ENCODE measurements at places on chromosomes 13 and 19.

DNA sequence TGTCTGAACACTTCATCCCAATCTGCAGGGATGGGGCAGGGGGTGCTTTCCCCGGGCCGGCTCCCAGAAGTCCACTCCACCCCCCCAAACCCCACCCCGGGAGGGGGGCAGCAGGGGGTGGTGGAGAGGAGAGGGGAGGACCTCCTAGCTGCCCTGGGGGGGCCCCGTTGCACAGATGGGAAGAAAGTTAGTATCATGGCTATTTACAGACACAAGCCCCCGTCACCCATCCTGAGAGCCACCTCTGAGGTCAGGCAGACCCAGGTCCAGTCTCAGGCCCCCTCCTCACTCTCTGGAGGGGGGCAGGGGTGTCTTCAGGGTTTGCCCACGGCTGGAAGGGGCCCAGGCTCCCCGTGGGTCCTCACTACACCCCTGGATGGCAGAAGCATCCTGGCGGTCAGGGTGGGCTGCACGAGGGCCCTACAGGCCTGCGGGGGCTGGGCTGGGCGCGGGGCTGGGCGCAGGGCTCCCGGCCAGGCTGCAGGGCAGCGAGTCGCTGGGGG lies 5.8 kb upstream of the REXO1 start:
- no peak for DNase-seq

GRCh38 chr19:18799389-18799970 lies 8.4 kb upstream of the COMP start:
- DNase-seq = no peak

DNA sequence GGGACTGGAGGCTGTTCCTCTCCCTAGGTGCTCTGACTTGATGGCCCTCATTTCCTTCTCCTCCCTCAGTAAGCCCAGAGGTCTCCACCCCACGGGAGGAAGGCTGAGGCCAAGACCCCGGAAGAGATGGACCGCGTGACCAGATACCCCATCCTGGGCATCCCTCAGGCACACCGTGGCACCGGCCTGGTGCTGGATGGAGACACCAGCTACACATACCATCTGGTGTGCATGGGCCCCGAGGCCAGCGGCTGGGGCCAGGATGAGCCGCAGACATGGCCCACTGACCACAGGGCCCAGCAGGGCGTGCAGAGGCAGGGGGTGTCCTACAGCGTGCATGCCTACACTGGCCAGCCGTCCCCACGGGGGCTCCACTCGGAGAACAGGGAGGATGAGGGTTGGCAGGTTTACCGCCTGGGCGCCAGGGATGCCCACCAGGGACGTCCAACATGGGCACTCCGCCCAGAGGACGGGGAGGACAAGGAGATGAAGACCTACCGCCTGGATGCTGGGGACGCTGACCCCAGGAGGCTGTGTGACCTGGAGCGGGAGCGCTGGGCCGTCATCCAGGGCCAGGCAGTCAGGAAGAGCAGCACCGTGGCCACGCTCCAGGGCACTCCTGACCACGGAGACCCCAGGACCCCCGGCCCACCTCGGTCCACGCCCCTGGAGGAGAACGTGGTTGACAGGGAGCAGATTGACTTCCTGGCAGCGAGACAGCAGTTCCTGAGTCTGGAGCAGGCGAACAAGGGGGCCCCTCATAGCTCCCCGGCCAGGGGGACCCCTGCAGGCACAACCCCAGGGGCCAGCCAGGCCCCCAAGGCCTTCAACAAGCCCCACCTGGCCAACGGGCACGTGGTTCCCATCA lies 6.1 kb downstream of the MISP start:
- no peak for DNase-seq

- DNase-seq = no peak
These were observed 3.7 kb downstream of the REXO1 start for GRCh38 chr19:1844513-1845124.

DNA sequence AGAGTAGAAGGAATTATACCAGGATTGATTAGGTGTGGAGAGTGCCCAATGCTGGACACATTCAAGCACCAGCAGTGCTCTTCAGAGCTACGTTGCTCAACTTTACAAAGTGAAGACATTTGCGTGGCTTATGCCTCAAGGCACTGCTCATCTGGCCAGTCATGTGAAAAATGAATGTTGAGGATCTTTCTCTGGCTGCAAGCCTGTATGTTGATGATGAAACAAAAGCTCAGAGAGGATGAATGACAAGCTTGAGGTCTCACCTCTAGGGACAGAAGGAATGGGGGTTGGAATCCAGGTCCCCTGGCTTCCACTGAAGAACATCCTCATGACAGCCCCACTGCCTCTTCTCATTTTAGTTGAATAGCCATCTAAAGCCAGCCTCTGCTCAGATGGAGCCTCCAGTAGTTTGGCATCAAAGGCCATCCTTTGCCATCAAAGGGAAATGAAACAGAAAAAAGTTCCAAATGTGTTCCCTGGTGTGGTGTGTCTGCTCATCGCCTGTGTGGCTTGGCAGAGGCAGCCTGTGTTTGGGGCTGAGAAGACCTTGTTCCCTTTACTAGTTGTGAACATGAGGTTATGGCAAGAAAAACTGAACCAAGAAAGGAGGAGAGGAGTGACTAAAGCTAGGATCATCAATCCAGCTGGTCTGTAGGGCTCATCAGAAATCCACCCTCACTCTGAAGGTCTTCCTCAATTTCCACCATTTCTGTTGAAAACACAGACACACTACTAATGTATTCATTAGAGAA lies 114.0 kb upstream of the KL start:
- no peak for DNase-seq

- DNase-seq = no peak
These were observed 207.0 kb downstream of the SLITRK6 start for GRCh38 chr13:85592211-85592610.

DNA sequence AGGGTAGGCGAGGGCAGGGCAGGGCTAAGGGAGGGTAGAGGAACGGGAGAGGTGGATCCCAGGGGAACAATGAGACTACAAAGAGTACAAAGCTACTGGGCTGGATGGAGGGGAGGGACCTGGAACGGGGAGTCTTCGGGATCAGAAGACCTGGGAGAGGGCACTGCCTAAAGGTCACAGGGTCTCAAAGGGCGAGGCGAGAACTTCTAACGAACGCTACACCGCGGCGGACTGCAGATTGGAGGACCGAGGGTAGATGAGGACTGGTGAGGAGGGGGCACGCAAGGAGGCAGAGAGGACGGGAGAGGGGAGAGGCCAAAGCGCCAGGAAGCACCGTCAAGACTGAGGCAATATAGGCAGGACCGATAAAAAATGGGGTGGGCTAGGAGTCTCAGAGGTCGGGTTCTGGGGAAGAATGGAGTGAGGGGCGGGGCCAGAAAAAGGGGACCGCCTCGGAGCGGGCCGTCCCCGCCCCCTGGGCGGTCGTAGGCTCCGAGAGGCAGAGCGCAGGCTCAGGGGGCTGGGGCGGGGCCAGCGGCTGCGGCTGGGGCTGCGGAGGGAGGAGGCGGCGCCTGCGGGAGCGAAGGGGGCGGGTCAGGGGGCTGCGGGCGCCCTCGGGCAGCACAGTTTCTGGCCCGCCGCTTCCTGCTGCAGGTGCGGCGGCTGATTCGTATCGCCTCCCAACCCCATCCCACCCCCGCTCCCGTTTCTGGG lies 1.3 kb upstream of the KCNC3 start:
- peak; percentile 62 for DNase-seq

DNA sequence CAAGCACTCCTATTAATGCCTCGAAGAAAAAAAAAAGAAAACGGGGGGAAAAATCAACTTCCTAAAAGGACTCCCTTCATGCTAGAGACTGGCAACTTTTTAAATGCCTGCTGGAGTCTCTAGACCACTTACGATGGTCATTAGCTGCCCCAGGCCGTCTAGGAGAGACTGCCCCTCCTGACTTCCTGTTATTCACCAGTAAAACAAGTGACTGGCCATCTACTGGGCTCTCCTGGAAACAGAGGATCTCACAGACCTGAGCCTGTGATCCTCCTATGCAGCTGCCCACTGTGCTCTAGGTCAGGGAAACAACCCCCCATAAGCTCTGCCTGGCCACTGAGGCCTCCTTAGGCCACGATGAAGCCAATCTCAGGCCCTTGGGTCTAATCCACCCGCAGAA lies 7.4 kb downstream of the ZNF266 start:
- DNase-seq = no peak

DNA sequence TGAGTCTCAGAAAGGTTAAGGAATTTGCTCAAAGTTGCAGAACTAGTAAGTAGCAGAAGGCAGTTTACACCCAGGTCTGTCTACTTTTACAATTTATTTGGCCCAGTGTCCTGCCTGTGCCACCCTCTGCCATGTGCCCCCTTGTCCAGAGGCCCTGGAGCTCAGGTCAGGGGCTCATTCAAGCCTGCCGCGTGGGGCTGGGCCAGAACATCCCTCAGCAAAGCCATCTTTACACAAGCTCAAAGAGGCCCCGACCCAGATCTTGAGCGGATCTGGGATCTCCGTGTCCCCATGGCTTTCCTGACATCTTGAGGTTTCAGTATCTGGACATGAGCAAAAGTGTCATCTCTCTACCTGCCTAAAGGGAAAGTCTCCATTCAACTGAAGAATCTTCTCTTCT lies 76.4 kb upstream of the VSTM2B start:
- no peak for DNase-seq

DNA sequence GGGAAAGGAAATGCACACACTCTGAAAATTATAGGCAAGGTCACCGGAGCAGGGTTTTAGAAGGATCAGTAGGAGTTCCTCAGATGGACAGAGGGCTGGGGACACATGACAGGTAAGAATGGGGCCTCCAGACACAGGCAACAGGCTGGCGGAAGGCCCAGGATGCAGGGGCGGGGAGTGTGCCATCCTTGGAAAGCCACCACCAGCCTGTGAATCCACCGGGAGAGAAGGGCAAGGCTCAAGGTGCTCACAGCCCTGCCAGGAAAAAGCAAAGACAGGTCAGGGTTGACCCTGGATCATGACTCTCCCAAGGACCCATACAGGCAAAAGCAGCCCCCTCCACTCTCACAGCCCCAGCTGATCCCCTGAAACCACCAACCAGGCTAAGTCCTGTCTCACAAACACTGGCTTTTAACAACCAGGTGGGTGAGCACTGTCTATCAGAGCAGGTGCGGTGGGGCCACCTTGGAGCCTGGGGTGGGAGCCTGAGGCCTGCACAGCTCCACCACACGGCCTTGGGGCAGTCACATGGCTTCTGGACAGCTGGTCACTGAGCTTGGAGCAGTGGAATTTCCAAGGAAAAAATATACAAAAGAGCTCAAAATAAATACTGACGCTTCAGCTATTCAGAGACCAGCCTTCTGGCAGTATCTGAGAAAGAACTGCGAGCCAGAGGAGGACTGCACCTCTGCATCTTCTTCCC lies 35.2 kb upstream of the ISYNA1 start:
- no peak for DNase-seq

DNA sequence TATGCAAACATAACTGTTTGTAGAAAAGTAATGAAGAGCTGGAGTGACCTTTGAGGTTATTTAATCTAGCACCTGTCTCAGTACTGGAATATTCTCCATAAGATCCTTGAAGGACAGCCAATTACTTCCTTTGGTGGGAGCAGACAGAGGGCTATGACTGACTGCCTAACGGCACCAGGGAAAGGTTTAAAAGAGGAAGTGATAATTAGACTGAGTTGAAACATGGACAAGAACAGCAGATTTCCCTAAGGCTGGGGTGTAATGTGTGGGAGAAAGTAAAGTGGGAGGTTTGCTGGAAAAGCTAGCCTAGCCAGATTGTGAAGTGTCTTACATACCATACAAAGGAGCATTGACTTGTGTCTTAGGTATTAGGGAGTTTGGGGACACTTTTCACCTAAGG lies 191.3 kb upstream of the PCDH9 start:
- no peak for DNase-seq

DNA sequence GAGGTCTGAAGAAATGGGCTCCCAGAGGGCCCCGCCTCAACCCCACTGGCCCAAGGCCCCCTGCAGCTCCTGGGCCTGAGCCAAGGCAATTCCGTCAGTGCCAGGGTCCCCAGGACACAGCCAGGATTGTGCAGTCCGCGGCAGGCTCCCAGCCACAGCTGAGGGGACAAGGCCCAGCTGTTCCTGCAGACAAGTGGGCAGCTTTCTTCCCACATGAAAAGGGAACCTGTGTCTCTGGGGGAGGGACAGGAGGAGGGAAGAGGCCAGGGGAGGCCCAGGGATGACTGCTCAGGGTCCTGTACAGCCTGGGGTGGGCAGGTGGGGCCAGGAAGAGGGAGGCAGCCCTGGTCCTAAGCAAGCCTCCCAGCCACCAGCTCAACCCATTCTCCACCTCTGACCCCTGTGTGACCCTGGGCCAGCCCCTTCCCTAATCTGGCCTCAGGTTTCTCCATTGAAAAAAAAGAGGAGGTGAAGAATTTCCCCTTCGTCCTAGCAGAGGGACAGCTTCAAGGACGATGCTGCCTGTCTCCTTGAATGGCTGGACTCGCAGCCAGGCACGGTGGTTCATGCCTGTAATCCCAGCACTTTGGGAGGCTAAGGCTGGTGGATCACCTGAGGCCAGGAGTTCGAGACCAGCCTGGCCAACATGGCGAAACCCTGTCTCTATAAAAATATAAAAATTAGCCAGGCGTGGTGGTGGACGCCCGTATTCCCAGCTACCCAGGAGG lies 20.5 kb upstream of the VSTM2B start:
- DNase-seq = no peak

GRCh38 chr13:86006317-86006716 lies 207.1 kb upstream of the SLITRK6 start:
- no peak for DNase-seq

- DNase-seq = no peak
These were observed 62.3 kb downstream of the GSX1 start for GRCh38 chr13:27854606-27855005.

DNA sequence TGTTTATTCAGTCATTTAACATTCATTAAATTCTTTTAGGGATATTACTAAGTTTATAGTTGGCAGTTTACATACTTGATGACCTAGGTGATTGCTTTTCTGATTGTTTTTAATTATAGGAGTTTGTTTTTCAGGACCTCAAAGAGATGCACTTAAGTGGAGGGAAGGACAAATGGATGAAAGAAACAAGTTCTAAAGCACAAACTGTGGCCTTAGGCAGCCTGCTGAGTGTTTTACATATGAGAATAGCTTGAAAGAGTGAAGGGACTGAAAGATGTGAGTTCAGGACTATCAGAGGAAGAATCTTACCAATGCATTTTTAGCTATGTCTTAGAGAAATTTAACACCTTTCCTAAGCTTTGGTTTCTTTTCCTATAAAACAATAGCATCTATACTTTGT lies 402.6 kb downstream of the KLF12 start:
- DNase-seq = no peak

- DNase-seq = no peak
These were observed 186.2 kb upstream of the PCDH9 start for GRCh38 chr13:67416047-67416925.

GRCh38 chr13:68428292-68428691 lies 1198.2 kb upstream of the PCDH9 start:
- no peak for DNase-seq

- no peak for DNase-seq
These were observed 78.8 kb downstream of the RAP2A start for GRCh38 chr13:97512732-97513131.

GRCh38 chr13:21800837-21801616 lies 130.2 kb downstream of the FGF9 start:
- no peak for DNase-seq

GRCh38 chr13:41005704-41006103 lies 13.4 kb downstream of the ELF1 start:
- no peak for DNase-seq

DNA sequence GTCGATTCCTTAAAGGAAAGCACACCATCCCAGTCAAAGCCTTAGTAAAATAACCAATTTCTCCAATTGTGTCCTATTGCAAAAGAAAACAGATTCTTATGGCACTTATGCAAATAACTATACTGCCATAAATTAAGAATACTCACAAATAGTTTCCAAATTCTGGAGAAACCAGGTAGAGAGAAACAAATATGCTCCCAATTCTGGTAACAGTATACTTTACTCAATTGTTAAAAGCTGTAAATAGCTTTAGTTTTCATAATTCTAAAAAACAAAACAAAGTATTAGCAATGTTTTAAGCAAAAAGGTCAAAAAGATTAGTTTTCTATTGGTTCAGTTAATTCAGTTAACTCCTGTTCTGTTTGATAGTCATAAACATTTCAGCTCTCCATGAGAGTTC lies 18.2 kb upstream of the UBAC2 start:
- no peak for DNase-seq

All from activated CD8-positive, alpha-beta memory T cell treated with anti-CD3 and anti-CD28 coated beads, Interleukin-2, amount 50 U/mL, for 4 hours (primary cell).